Natural killer cell treated with Interleukin-12 subunit alpha and Interleukin-12 subunit beta and Interleukin-15 and Interleukin-18, amount 100 ng/mL, for 72 hours (primary cell): ENCODE measurements at places on chromosomes 16 and 17. TPM values are rescaled to one million over a fixed set of nuclear protein-coding genes. Genes with fewer than 3 reads are reported as not detected.
A peak's percentile ranks its signal among the peaks of the same experiment; 100 is the strongest.

G6PC1 gene
- not detected for total RNA-seq

DNA sequence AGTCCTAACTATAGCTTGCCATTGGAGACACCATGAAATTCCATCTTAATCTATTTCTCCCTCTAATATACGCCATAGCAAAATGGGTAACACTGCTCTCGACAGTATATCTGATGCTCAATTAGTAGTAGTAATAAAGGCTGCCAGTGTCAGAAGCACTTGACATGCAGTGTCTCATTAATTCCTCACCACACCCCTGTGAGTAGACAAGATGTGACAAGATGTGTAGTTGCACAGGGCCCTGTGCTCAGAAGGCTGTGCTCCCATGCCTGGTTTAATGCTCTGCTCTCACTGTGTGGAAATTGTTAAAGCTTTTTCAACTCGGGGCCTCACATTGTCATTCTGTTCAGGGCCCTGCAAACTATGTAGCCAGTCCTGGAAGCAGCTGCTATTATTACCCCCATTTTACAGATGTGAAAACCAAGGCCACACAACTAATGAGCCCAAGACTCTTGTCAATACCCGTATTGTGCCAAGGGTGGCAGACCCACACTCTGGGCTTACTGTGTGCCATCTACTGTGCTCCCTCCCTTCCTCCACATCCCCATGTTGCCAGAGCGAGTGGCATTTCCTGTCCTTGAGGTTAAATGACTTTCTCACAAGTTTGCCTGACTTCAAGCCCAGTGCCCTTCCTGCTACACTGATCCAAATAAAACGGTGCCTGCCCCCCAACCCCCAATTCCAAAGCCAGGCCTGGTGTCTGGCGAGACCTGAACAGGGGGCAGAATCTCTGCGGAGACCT is 287.3 kb upstream of the CCL2 start:
- no peak for DNase-seq

DNA sequence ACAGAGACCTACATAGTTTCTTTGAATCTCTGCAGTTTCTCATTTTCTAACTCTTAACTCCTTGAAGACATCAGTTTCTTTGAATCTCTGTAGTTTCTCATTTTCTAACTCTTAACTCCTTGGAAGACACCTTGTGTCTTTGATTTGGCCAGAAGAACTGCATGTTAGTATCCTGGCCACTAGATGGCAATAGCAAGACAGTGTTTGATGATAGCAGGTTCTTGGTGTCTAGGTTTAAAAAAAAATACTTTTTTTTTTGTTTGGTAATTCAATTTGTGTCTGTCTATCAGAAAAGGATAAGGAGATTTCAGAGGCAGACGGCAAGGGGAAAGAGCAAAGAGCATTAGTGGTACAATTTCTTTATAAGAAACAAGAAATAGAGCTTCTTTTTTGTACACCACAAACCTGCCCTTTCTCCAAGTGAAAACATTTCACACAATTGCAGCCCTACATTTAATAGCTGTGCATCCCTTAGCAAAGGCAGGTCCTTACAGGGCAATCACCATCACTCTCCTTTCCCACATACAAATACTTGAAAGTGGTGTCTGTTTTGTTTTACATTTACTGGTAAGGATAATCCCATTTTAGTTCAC is 1324.9 kb upstream of the CDH8 start:
- DNase-seq, result no peak

- no peak for DNase-seq
These were observed 302.2 kb downstream of the C16orf95 start for GRCh38 chr16:87015021-87015420.

- DNase-seq, result no peak
These were observed 26.6 kb downstream of the LCMT1 start for GRCh38 chr16:25138130-25138529.

GRCh38 chr17:81722184-81723120 is 10.4 kb downstream of the SLC25A10 start:
- DNase-seq, result no peak

DNA sequence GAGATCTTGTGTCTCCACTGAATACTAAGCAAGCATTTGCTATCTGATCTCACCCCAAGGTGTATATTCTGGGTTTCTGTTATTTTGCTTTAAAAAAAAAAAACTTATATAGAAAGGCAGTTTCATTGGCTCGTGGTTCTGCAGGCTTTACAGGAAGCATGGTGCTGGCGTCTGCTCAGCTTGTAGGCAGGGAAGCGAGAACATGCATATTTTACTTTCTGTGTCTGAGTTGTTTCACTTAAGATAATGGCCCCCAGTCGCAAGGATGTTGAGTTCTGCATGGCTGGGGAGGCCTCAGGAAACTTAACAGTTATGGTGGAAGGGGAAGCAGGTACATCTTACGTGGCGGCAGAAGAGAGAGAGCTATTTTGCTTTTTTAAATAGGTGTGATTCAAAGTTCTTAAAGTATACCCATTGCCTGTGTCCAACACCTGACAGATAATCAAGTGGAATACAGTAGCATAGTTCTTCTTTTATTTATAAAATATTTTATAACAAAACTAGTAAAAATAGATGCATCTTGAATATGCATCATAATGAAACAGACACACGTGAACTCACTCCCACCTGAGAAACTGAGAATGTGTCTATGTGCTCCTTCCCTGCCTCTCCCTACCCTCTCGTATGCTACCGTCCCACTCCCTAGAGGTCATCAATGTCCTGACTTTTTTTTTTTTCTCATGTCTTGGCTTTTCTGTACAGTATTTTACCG is 15.4 kb upstream of the ARHGAP17 start:
- DNase-seq, result no peak

CHST5 gene
- total RNA-seq, result 0.14 TPM

GRCh38 chr17:48486557-48486956 is 44.3 kb downstream of the HOXB1 start:
- no peak for DNase-seq

PRR35 gene
- 0.12 TPM for total RNA-seq

GRCh38 chr16:49755716-49756505 is 100.0 kb downstream of the ZNF423 start:
- no peak for DNase-seq

CAPNS2 gene
- total RNA-seq, result not detected

MCRIP1 gene
- 104 TPM for total RNA-seq

DNA sequence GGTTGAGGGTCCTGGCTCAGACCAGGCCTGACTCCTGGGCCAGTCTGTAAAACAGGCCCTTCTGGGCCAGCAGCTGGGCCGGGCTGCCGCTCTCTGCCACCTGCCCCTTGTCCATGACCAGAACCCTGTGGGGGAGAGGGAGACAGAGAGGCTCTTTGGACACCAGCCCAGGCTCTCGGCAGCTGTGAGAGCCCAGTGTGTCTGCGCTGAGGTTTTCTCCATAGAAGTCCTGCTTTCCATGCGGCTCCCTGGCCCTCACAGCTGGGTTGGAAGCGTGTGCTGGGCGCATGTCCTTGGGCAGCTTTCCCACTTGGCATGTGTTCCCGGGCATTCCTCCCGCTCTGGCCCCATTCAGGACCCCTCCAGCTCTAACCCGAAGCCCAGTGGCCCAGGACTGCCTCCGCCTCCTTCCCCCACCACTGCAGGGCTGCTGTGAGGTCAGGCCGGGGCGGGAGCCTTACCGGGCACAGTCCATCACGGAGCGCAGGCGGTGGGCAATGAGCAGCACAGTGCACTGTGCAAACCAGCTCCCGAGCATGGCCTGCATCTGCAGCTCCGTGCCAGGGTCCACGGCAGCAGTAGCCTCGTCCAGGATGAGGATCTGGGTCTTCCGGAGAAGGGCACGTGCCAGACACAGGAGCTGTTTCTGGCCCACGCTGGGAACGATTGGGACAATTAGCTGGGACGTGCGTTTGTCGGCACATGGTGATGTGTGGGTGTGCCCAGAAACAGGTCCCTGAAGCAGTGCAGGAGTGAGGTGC is 73.0 kb downstream of the ABCC6 start:
- no peak for DNase-seq

DNA sequence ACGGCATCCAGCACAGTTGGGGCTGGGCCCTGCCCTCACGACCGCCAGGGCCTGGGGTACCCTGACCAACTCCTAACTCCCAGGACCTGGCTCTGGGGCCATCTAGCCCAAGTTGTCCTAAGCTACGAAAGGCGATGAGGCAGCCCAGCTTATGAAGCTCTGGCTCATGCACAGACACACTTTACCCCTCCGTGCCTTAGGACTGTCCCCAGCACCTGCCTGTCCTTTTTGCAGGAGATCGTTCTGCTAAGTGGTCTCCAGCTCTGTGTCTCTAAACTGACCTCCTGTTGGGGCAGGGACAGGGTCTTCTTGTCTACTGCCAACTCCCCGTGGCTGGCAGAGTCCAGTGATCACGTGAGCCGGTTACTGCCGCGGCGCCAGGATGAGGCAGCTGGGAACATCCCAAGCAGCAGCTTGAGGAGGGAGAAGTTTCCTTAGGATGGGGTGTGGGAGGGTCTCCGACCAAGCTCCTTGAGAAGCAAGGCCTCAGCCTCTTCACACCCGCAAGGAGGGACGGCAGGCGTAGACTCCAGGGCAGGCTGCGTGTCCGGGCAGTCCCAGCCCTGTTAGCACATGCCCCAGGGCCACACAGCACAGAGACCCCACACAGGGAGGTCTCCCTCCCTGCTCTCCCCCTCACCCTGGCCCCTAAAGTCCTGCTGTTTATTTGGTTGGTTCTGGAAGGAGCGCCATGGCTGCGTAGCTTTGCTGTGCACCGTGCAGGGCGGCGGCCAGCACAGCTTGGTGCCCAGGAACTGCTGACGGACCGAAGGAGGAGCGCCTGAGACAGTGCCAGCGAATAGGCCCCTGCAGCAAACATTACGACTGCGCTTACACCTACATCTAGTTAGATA is 16.4 kb upstream of the METRNL start:
- peak; percentile 59 for DNase-seq

DNA sequence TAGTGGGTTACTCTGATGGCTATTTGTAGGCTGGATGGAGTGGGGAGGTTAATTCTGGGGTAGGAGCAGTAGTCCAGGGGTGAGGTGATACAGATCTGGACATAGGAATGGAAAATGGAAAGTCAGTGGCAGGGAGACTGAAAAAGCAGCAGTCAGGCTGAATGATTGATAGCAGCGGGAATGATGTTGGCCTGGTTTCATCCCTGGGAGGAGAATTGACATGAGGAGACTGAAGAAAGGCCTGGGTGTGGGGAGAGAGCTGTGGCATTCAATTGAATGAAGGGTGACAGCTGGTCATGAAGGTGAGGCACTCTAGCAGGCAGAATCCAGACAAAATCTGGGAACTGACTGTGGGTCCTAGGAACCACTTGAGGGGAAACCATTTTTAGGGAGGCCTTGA is 34.7 kb upstream of the CLEC18A start:
- no peak for DNase-seq

DNA sequence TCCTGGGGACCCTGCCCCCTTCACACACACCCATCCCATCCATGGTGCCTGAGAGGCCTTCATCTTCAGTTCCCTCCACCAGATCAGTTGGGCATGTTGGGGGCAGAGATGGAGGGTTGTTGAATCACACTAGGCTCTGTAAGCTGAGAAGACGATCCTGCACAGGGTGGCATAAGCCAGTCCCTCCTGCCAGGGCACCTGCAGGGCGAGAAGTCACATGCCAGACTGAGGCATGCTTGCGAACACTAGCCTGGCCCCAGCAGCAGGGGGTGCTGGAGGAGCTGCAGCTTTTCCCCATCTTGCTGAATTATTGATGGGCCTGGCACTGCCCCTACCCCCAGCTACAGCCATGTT is 6.1 kb upstream of the TBX2 start:
- no peak for DNase-seq

DNA sequence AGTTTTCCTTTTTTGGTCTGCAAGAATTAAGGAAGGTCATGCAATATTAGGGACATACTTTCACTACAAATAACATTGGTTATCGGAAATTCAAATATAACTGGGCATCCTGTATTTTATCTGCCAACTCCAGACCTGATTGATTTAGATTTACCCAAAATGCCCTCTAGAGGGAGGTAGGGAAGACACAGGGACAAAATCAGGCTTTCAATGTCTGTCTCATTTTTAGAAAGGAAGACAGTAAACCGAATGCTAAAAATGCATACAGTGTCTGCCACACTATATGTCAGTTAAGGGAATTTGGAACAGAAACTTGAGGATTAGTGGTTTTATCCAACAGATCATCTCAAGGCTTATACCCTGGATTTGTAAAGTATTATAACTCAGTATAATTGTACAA is 161.7 kb upstream of the SOX9 start:
- no peak for DNase-seq

DNA sequence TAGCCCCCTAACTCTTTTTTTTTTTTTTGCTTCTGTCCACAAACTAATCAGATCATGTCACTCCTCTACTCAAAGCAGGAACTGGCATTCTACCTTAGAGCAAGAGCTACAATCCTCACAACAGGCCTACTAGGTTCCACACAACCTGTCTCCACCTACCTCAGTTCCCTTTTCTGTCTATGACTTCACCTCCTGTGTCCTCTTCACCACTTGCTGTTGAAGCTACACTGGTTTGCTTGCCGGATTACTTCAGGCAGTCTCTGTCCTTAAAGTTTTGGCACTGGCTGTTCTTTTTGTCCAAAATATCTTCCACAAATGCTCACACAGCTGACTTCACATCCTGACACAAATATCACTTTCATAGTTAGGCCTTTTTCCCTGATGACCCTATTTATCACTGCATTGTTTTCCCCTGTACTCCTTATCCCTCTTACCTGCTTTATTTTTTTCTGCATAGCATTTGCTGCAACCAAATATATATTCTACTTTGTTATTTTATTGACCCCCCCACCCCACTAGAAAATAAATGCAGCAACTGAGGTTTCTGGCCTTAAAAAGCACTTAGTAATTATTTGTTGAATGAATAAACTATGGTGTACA is 72.0 kb downstream of the KANSL1 start:
- DNase-seq, result no peak

RHBDF1 gene
- total RNA-seq, result 2.5 TPM

GRCh38 chr17:74842599-74843351 is 16.9 kb downstream of the GRIN2C start:
- no peak for DNase-seq

DNA sequence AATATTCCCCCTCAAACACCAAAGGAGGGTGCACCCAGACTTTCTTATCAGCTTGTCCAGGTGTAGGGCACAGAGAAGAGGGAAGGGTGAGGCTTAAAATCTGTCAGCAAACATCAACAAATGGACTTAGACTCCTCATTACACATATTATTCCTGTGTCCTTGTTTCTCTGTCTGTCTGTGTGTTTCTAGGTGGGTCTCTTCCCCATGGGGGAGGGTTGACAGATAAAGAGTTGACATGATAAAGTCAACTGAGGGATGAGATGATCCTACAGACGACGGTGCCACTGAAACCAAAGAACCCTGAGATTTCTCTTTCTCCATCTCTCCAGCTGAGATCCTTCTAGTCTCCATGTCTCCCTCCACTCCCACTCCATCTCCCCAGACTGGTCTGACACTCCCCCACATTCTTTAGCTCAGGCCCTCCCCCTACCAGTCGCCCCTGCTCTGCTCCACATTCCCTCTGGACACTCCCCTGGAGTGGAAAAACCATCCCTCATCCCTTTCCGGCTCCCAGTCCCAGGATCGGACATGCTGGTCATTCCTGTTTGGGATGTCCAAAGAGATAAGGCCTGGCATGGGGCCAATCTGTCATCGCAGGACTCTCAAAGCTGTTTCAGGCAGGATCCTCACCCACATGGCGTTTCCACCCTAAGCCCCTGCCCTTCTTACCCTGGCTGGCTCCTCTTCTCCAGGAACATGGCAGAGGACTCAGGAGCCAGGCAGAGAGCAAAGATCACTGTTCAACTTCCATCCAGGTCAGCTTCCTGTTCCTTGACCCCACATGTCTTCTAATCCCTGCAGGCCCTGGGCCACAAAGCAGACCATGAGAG is 2.9 kb upstream of the ITGA3 start:
- DNase-seq, result no peak
